ENCODE measurements at places on chromosomes 5 and 9.

- no peak for DNase-seq
Measured at GRCh38 chr5:127876384-127876783, 173.2 kb downstream of the CCDC192 start.

GRCh38 chr9:27499451-27499850 is 24.6 kb upstream of the IFNK start:
- DNase-seq, result no peak

GRCh38 chr5:175772747-175773533 is 98.4 kb upstream of the CPLX2 start:
- no peak for DNase-seq

GRCh38 chr5:169408171-169408570 is 107.2 kb upstream of the SLIT3 start:
- DNase-seq, result no peak

GRCh38 chr5:136424835-136425584 is 59.7 kb upstream of the TRPC7 start:
- peak; percentile 63 for DNase-seq

DNA sequence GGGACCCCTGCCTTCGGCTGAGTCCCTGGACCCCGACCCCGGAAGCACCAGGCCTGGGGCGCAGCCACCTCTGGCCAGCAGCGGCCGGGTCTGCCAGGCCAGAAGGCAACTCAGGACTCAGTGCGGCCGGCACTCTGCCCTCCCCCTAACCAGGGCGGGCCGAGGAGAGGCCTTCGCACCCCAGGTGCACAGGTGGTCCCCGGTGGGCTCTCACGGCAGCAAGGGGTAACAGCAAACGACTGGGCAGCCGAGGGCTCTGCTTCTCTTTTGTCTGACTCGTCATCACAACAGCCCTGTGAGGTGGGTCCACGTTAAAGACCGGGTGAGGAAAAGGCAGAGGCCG is 20.7 kb upstream of the NOTCH1 start:
- no peak for DNase-seq

DNA sequence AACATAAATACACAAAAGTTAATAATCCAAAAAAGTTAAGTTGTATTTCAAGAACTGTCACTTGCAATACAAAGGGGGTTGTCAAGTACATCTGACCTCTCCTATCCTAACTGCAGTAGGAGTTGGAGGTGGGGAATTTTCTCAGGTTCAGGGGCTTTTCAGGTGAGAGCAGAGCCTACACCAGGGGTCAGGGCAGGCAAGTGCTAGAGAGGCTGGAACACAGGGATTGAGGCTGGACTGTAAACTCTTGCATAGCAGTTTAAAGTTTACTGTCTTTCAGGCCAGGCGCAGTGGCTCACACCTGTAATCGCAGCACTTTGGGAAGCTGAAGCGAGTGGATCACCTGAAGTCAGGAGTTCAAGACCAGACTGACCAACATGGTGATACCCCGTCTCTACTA is 25.4 kb upstream of the RASGRF2 start:
- no peak for DNase-seq

GRCh38 chr5:68770551-68770950 is 323.3 kb upstream of the SLC30A5 start:
- no peak for DNase-seq

DNA sequence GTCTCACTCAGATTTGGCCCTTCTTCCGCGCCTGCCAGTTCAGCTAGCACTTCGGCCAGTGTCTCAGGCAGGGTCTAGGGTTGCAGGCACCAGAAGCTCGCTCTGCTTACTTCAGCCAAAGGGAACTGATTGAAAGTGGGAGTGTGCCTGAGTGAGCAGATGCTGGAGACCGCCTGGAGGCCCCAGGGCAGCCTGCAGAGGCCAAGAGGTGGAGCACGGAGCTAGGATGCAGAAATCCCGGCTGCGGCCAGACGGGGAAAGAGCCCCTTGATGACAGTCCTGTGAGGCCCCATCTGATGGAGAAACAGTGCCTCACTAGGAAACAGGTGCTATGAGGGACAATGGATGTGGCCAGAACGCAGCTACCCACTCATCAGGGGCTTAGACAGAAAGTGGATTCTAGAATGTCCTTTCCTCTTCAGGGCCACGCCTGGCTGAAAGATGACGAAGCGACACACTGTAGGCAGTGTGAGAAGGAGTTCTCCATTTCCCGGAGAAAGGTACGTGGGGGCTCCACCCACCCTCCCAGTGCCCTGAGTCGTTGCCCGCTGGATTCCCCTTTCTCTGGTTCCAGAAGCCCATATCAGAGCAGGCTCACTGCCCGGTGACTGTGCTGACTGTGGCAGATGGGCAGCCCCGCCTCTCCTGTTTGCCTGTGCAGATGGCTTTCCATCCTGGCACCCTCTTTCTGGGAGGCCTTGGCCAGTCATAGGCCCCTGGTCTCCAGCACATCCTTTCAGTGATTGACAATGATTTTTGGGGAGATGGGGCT is 16.1 kb downstream of the HNRNPH1 start:
- no peak for DNase-seq

GRCh38 chr5:9057406-9058000 is 488.4 kb downstream of the SEMA5A start:
- no peak for DNase-seq

DNA sequence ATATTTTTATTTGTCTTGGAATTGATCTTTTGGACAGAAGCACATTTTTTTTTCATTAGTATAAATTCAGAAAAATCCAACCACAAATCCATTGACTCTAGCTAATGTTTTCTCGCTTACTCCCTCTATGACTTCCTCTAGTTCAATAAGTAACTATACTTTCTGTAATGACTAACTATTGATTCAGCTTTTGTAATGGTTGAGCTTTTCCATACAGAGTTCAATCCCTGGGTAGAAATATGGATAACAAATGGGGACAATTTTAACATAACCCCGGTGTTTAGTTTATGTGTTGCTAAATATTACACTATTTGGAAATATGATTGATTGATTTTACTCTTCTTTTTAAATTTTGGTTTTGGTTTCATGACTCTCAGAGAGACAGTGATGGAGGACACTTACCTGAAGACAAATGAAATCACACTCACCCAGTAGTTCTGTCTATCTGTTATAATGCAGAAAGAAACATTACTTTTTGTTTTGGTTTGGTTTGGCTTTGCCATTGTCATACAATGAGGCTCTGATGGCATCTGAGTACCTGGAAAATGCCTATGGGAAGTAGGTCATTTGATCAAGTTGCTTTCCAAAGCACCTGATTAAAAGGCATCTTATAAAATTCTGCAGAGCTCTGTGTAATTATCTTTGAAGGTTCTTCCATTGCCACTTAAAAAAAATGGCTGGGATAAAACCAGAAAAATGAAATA is 309.7 kb upstream of the MPDZ start:
- no peak for DNase-seq

- DNase-seq, result no peak
Measured at GRCh38 chr5:1316588-1317340, 21.9 kb upstream of the TERT start.

DNA sequence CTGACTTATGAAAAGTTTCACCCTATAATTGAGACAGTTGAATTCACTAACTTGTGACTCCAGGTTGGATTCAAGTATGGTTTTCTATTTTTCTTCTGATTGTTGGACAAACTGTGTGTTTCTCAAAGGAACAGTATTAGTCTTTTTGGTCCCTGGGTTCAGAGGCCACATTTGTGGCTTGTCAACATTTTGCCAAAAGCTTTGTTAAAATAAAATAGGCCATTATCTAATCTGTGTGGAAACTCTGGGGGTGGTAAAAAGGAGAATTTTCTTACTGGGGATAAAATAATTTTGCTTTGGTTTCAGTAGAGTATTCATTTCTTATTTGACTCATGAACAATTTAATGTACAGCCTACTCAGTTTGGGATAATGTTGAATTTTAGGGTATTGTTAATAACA is 166.3 kb downstream of the TMEM167A start:
- no peak for DNase-seq

DNA sequence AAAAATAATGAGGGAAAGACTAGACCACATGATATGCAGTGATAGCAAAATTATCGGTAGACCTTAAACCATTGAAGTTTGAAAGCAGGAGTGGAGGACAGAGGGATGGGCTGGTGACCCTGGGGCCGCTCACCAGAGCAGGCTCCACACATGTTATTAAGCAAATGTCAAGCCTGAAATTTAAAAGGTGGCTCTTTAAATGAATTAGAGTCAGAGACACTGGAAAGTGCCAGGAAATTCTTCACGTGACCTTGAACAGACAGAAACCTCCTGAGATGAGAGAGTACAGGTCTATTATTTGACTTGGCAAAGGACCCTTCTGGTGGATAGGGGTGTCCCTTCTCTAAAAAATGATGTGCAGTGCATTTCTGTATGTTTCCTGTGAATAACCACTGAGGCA is 111.0 kb upstream of the CPEB4 start:
- no peak for DNase-seq

DNA sequence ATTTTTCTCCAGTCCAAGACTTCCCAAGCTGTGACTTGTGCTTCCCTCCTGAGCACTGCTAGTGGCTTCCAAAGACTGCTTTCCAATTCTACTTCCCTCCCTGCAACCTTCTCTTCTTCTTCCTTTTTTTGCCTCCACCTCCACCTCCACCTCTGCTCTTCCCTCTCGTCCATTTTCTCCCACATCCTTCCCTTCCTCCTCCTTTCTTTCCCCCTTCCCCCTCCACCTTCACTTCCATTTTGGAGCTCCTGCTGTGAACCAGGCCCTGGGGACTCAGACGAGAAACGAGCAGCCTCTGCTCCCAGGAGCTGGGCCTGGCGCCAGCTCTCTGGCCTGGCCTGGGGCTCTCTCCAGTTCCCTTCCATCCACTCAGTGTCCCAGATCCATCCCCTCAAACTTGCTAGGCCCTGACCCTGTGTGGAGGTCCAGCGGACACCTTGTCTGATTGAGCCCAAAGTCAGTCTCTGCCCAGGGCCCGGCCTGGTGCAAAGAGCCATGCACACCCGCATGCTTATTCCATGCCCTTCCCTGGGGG is 5.6 kb downstream of the GADD45G start:
- DNase-seq, result no peak

- no peak for DNase-seq
Measured at GRCh38 chr5:54874337-54875021, 110.9 kb downstream of the ESM1 start.

DNA sequence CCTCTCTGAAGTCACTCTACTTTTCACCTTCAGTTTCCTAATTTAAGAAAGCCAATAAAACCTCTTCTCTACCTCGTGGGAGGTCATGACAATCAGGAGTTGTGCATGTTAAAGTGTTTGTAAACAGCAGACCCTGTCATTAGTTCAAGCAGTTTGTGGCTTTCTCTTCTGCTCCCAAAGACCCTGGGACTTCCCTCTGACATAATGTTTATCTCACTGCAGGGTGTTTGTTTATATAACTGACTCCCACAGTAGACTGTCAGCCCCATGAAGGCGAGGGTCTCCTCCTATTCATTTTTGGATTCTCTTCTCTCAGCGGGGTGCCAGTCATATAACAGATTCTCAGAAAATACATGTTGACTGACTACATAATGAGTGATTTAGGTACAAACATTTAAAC is 360.0 kb upstream of the ZNF462 start:
- no peak for DNase-seq

GRCh38 chr5:105330185-105330584 is 1767.6 kb upstream of the NUDT12 start:
- DNase-seq, result no peak

DNA sequence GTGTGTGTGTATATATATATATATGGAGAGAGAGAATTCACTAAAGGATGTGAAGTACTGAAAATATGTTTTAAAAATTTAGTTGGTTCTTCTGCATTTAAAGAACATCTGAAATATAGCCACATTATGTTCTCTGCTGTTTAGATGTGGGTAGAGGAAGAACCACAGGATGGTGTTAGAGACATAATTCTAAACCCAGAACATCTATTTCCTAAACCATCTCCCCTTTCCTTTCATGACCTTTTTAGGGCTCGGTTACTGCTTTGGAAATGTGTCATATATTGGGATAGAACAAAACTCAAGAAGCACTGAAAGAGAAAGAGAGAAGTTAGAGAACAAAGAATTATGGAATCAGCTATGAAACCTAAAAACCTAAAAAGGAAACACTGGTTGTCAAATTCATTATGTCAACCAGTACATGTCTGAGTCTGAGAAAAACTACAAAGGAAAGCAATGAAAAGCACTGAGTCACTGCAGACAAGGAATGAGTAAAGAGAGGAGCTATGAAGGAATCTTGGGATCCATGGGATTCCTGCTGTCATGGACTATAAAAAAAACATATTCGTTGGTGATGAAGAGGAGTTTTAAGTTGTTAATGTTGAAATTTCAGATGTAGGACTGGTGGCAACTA is 28.4 kb downstream of the SLC12A2 start:
- DNase-seq, result no peak

DNA sequence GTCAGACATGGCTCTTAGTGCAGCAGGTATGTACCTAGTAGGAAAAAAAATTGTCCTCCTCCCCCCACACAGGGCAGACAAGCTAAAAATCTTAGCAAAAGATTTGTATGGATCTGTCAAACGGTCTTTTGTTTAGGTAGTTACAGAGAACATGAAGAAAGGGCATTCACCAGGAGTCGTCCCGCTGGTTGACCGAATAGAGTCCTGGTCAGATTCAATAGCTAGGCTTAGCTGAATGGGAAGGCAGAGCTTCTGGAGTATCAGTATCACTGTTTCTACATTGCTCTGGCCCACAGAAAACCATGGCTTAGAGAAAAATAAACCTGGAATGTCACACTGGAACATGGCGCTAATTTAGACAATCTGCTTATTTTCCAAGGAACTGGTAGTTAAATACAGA is 642.3 kb downstream of the PTPRD start:
- no peak for DNase-seq

- DNase-seq, result no peak
Measured at GRCh38 chr5:92927291-92927778, 653.7 kb downstream of the NR2F1-AS1 start.

DNA sequence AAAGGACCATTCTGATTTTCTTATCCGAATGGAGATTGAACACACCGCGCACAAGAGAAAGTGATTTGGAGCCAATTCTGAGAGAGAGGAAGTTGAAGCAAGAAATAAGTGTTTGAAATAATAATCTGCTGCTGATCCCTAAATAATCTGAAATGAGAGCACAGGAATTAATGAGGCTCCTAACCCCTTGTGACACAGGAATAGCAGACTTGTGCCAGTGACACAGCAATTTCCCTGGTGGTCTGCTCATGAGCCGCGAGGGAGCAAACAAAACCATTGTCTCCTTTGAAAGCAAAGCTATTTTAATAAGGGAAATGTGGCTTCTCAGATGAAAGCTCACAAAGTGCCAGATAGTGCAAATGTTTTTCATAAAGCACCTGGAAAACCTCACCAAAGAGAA is 936.1 kb upstream of the WWC1 start:
- no peak for DNase-seq
